ENCODE measurements at places on chromosomes 5 and 9.

GRCh38 chr9:4574657-4575243 lies 84.5 kb downstream of the SLC1A1 start:
- no peak for DNase-seq

- DNase-seq: no peak
Measured at GRCh38 chr9:104772714-104773510, 9.0 kb downstream of the NIPSNAP3B start.

DNA sequence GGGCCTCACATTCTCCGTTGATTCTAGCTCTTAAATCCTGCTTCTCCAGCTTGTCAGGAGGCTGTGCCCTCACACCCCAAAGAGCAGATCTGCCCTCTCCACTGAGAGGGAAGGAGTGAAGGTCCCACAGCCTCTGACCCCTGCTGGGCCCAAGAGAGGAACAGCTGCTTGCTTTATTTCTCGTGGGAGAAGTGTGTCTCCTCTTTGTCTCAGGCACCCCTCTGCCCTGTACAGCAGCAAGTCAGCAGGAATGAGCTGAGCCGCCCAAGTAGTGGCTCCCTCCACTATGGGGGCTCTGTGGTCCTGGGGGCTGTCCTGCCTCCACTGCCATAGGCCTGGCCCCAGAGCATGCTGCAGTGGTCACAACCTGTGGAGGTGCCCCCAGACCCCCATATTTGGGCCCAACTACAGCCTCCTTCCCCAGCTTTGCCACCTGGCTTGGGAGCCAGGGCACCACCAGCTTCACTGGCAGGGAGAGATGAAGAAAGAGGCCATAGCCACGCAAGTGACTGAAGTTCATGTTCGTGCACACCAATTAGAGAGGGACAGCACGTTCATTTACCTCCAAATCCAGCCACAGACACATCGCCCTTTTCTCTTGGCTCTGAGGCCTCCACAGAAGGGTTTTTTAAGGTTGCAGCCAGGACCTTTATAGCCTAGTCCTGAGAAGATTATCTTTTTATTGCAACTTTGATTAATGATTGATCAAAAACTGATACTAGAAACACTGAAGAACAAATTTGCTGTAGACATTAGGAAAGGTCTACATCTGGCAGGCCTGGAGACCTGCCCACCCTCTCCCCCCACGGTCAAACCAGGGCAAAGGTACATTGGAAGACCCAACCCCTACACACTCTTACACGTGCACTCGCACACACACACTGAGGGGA lies 27.5 kb downstream of the IRF1 start:
- no peak for DNase-seq

GRCh38 chr5:56963246-56963645 lies 11.3 kb upstream of the MIER3 start:
- DNase-seq: no peak

- DNase-seq: no peak
Measured at GRCh38 chr9:120343416-120343815, 236.6 kb downstream of the CDK5RAP2 start.

- no peak for DNase-seq
Measured at GRCh38 chr5:74146796-74147195, 493.7 kb downstream of the ENC1 start.

GRCh38 chr5:136089791-136090190 lies 42.9 kb upstream of the SMAD5 start:
- DNase-seq: no peak

GRCh38 chr5:91028499-91028956 lies 354.6 kb downstream of the ARRDC3 start:
- no peak for DNase-seq

- DNase-seq: peak; percentile 94
Measured at GRCh38 chr5:116553366-116553765, 21.3 kb downstream of the SEMA6A start.
